ENCODE measurements at places on chromosomes 4 and X. TPM values are rescaled to one million over a fixed set of nuclear protein-coding genes. Genes with fewer than 3 reads are reported as not detected.

DNA sequence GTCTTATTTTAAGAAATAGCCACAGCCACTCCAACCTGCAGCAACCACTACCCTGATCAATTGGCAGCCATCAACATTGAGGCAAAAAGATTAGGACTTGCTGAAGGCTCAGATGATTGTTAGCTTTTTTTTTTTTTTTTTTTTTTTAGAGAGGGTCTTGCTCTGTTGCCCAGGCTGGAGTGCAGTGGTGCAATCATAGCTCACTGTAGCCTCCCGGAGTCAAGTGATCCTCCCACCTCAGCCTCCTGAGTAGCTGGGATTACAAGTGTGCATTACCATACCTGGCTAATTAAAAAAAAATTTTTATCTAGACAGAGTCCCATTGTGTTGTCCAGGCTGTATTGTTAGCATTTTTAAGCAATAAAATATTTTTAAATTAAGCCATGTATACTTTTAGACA lies 26.5 kb downstream of the RHOH start:
- no peak for DNase-seq

GRCh38 chr4:42824278-42824977 lies 68.1 kb upstream of the GRXCR1 start:
- DNase-seq, result no peak

DNA sequence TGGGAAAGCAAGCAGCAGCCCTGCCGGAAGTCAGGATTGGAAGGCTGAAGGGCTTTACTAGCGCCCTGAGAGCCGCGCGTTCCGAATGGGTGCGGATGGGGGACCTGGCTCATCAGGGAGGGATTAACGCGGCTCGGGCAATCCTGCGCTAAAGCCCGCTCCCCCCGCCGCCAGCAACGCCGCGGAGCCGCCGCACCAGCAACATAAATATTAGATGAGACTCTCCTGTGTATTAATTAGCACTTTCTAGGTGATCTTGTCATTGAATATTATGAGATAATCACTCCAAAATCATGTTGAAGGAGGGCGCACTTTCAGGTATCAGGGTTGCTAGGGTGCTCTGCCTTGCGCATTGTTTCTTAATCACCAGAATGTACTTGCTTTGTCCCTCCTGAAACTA lies 357.2 kb upstream of the FAM241A start:
- DNase-seq, result no peak

Gene L1CAM
- not detected for total RNA-seq

Data from SJSA1 (cell line).